ENCODE measurements at places on chromosomes 16 and 17. TPM values are rescaled to one million over a fixed set of nuclear protein-coding genes. Genes with fewer than 3 reads are reported as not detected.
A peak's percentile ranks its signal among the peaks of the same experiment; 100 is the strongest.

DNA sequence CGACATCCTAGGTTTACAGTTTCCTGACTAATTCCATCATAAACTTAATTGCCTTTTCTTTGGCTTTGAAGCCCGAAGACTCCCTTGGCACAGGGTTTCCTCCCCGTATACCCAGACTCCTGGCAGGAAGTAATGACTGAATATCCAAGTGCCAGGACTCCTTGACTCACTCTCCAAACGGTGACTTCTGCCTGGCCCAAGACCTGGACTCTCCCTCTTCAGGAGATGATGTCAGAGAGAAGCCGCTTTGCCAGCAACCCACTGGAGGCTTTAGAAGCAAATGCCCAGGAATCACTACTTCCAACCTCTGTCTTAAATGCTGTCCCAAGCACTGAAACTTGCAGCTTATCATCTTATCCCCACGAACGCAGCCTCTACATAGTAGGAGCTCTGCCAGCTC, 146.5 kb downstream of the RGS9 start:
- no peak overlapping the region for H3K4me3 ChIP-seq
- no peaks in the 10 kb centered on the region for H3K36me3 ChIP-seq
- no peak overlapping the region for H3K27ac ChIP-seq
- no peaks in the 10 kb centered on the region for H3K27me3 ChIP-seq

GRCh38 chr17:73384926-73385325, 73.1 kb upstream of the CDC42EP4 start:
- H3K27me3 ChIP-seq, result no peaks in the 10 kb centered on the region
- no peak overlapping the region for H3K4me3 ChIP-seq
- H3K36me3 ChIP-seq, result no peaks in the 10 kb centered on the region
- no peak for DNase-seq
- no peak overlapping the region for H3K27ac ChIP-seq

DNA sequence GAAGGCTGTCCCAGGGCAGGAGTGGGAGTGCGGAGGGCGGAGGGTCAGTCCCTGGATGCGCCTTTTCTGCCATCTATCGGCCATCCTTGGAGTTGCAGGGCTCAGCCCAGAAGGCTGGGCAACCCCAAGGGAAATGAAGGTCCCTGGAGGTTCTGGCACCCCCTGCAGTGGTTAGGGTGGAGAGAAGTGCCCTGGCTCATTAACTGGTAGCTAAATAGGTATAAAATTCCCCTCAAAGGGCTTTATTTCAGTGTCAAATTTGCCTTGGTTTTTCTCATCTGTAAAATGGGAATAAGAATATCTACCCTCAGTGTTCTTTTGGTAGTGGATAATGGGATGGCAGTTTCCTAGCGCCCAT, 22.4 kb downstream of the C17orf75 start:
- no peaks in the 10 kb centered on the region for H3K27me3 ChIP-seq
- H3K4me1 ChIP-seq, result peaks cover 4% of the 10 kb centered on the region
- DNase-seq, result peak; percentile 46
- H3K4me3 ChIP-seq, result no peak overlapping the region

DNA sequence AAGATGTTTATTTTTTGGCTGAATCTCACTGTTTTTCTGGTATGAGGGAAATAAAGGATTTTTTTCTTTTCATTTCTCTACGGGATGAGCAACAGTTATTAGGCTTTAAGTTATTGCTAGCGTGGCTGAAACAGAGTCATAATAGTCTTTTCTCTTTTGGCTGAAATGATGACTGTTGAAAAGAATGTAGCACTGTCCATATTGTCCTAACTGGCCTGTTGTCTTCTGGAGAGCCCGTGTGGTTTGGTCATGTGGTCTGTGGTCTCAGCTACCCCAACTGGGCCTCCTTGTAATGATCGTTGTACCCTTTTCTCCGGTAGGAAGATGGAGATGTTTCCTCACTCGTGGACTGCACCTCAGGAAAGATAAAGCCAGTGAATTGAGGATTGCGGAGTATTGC, 36.6 kb downstream of the EPN2 start:
- no peak overlapping the region for H3K27ac ChIP-seq
- no peaks in the 10 kb centered on the region for H3K27me3 ChIP-seq
- H3K36me3 ChIP-seq, result no peaks in the 10 kb centered on the region
- no peak overlapping the region for H3K4me3 ChIP-seq
- H3K4me1 ChIP-seq, result peaks cover 25% of the 10 kb centered on the region

- no peak overlapping the region for H3K27ac ChIP-seq
- H3K4me3 ChIP-seq, result no peak overlapping the region
- no peaks in the 10 kb centered on the region for H3K36me3 ChIP-seq
- DNase-seq, result no peak
- H3K4me1 ChIP-seq, result peaks cover 4% of the 10 kb centered on the region
Measured at GRCh38 chr17:48016112-48016511, 21.5 kb downstream of the COPZ2 start.

- H3K27me3 ChIP-seq, result no peaks in the 10 kb centered on the region
- no peak overlapping the region for H3K27ac ChIP-seq
- peaks cover 4% of the 10 kb centered on the region for H3K4me1 ChIP-seq
- no peak for DNase-seq
Measured at GRCh38 chr16:57985204-57986181, 14.6 kb upstream of the CNGB1 start.

GRCh38 chr16:28936784-28937155, 5.0 kb downstream of the CD19 start:
- H3K36me3 ChIP-seq, result no peaks in the 10 kb centered on the region
- no peak overlapping the region for H3K27ac ChIP-seq
- no peaks in the 10 kb centered on the region for H3K4me1 ChIP-seq
- no peaks in the 10 kb centered on the region for H3K27me3 ChIP-seq
- H3K4me3 ChIP-seq, result peak overlapping the region; percentile 48

GRCh38 chr17:79101111-79101673, 26.6 kb downstream of the ENGASE start:
- H3K4me3 ChIP-seq, result no peak overlapping the region
- no peaks in the 10 kb centered on the region for H3K27me3 ChIP-seq
- no peak for DNase-seq
- H3K27ac ChIP-seq, result no peak overlapping the region

DNA sequence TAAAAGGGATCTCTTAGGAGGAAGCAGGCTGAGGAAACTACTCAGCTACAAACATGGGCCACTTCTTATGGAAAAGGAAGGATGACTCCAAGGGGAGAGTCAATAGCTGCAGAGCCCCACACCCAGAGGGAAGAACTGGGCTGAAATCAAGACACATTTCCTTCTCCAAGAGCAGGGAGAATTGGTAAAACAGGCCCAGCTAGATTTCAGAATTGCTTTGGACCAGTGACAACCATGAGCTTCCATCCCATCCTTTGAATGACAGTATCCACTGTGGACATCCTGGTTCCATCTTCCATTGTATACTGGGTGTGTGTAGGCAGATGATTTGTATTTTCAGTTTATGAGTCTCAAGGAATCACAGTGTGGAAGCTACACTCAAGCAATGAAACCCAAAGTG, 267.5 kb downstream of the IRF8 start:
- no peaks in the 10 kb centered on the region for H3K36me3 ChIP-seq
- no peak overlapping the region for H3K27ac ChIP-seq
- H3K27me3 ChIP-seq, result no peaks in the 10 kb centered on the region

GRCh38 chr16:68734782-68735181, 2.3 kb upstream of the CDH1 start:
- DNase-seq, result no peak
- no peak overlapping the region for H3K4me3 ChIP-seq
- peaks cover 3% of the 10 kb centered on the region for H3K4me1 ChIP-seq

GRCh38 chr17:48545022-48545375, at the start of gene HOXB2:
Gene HOXB2, minus strand, starts transcription at chr17:48545109. Its CDS starts 198 bp downstream, at chr17:48544911.
- no peaks in the 10 kb centered on the region for H3K36me3 ChIP-seq
- peak within 1 kb of the TSS; percentile 95 for H3K27ac ChIP-seq
- no peak for DNase-seq
- H3K27me3 ChIP-seq, result no peaks in the 10 kb centered on the region
- H3K4me3 ChIP-seq, result peak within 1 kb of the TSS; percentile 88

DNA sequence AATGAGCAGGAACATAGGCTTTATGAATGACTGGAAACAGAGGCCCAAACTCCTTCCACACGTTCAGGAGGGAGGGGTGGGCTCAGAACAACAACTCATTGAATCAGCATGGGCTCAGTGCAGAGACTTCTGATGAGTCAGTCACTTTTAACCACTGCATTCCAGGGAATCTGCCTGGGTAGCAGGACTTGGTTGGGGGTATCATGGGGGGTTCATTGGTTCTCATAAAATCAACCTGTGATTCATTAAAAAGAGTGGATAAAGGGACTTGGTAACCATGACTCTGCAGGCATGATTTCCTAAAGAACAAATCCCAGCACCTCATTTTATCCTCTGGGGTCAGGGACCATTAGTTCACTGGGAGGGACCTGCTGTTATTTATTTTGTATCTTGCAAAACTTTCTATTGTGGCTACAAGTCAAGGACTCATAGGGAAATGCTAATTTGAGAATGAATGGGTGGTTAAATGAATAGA, 13.8 kb downstream of the ITGB3 start:
- H3K27ac ChIP-seq, result peak overlapping the region; percentile 70
- H3K4me3 ChIP-seq, result no peak overlapping the region
- H3K27me3 ChIP-seq, result no peaks in the 10 kb centered on the region
- H3K4me1 ChIP-seq, result peaks cover 57% of the 10 kb centered on the region
- DNase-seq, result no peak

DNA sequence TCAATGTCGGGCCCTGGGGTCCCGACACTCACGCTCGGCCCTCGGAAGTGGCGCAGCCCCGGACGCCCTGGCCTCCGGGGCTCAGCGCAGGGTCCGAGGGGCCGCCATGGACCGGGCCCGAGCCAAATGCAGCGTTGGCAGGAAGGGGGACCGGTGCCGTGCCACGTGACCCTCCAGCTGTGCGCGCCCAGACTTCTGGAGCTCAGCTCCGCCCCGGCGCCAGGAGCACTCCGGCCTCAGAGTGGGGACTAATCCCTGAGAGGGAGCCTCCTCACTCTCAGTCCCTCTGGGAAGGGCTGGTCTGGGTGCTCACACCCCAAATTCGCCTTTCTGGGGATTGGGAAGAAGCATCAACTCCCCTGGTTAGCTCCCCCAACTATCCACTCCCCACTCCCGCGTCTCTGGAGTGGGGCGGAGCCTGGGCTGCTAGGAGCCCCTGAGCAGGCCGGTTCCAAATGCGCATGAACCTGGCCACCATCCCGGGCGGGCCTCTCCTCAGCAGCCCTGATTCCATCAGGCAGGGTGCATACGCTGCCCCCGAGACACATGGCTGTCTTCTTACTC, at the start of gene B3GNT9:
Gene B3GNT9 (minus strand): TSS at position 166 of the 564 bp plus-strand sequence. CDS start 513 bp downstream, outside the sequence.
- H3K36me3 ChIP-seq, result peaks cover 5% of the 10 kb centered on the region
- H3K4me1 ChIP-seq, result peaks cover 7% of the 10 kb centered on the region
- no peaks in the 10 kb centered on the region for H3K27me3 ChIP-seq

DNA sequence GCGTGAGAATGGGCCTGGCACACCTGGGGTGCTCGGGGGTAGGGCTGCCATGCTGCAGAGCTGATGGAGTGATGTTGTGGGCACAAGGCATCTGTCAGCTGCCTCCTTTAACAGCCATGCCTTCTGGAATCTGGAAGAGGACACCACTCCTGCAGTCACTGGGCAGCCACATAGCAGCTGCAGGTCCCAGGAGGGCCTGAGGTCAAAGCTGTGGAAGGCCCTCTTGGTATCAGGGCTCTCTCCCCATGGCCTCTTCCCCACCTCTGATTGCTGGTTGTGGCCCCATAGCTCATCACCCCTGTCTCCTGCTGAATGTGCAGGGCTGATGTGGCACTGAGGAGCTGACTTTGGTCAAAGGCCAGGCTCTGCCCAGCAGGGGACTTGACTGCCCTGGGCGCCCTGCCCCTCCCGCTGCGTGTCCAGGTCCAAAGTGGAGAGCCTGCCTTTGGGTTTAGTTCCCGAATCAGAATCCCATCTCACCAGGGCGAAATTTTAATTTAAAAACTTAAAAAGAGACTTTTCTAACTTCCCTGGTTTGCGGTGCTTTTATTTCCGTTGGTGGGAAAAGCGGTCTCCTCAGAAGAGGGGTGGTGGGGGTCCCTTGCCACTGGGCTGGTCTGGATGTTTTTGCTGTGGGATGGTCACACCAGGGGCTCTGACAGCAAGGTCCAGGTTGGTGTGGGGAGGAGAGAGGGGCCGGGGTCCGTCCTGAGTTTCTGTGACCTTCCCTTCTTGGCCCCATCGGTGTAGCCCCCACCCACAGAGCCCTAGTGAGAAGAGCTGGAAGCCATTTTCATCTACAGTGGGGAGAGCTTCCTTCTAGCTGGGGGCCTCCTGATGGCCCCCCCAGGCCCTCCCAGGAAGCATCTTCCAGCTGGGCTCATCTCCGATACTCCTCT, 5.9 kb downstream of the UBALD2 start:
- no peaks in the 10 kb centered on the region for H3K27me3 ChIP-seq
- H3K36me3 ChIP-seq, result peaks cover 4% of the 10 kb centered on the region
- H3K4me3 ChIP-seq, result peak overlapping the region; percentile 60
- no peak for DNase-seq
- H3K4me1 ChIP-seq, result peaks cover 47% of the 10 kb centered on the region

- H3K4me3 ChIP-seq, result no peak overlapping the region
- H3K4me1 ChIP-seq, result peaks cover 3% of the 10 kb centered on the region
- DNase-seq, result no peak
- H3K36me3 ChIP-seq, result no peaks in the 10 kb centered on the region
- H3K27me3 ChIP-seq, result no peaks in the 10 kb centered on the region
Measured at GRCh38 chr17:80517641-80518040, 27.0 kb upstream of the RPTOR start.

- no peaks in the 10 kb centered on the region for H3K27me3 ChIP-seq
- no peak overlapping the region for H3K4me3 ChIP-seq
- no peaks in the 10 kb centered on the region for H3K4me1 ChIP-seq
- H3K27ac ChIP-seq, result no peak overlapping the region
- H3K36me3 ChIP-seq, result no peaks in the 10 kb centered on the region
Measured at GRCh38 chr17:65977041-65977440, 214.9 kb downstream of the CEP112 start.

DNA sequence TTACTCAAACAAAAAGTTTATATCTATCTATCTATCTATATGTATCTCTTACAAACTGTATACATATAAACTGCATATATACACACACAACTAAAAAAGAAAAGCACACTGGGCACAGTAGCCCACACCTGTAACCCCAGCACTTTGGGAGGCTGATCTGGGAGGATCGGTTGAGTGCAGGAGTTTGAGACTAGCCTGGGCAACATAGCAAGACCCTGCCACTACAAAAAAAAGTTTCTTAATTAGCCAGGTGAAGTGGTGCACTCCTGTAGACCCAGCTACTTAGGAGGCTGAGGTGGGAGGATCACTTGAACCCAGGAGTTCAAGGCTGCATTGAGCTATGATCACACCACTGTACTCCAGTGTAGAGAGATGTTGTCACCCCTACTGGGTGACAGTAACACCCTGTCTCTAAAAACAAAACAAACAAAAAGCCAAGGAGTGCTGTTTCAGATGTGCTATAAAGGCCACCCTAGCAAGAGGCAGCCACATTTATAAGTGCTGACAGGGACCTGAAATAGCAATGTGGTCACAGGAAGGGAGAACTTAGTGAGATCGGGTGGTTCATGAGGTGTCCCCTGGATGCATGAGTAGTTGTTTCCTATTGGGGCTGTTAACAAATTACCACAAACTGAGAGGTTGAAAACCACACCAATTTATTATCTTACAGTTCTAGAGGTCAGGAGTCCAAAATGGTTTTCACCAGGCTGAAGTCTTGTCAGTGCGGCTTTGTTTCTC, 4.8 kb downstream of the CD2BP2 start:
- H3K27ac ChIP-seq, result no peak overlapping the region
- peaks cover 18% of the 10 kb centered on the region for H3K4me1 ChIP-seq
- no peak overlapping the region for H3K4me3 ChIP-seq
- H3K36me3 ChIP-seq, result peaks cover 32% of the 10 kb centered on the region
- DNase-seq, result no peak

Gene P2RX5
- total RNA-seq, result not detected

Gene SLC5A11
- not detected for total RNA-seq

Gene CLEC18C
- total RNA-seq, result not detected

Gene EPN3
- not detected for total RNA-seq

Gene ASPA
- 1.4 TPM for total RNA-seq

Gene LRRC37B
- 23.4 TPM for total RNA-seq

Gene C1QL1
- not detected for total RNA-seq

Gene CETP
- total RNA-seq, result not detected

Gene NPIPA7
- not detected for total RNA-seq

Gene GAST
- total RNA-seq, result not detected

Gene FOXN1
- not detected for total RNA-seq

Gene ITGAD
- total RNA-seq, result 0.14 TPM

Gene OR2C1
- total RNA-seq, result not detected

Gene LITAFD
- total RNA-seq, result not detected

Gene NOG
- total RNA-seq, result 0.81 TPM

Measured in thoracic aorta (tissue), 2 donors.